ENCODE measurements at places on chromosomes 5 and 9.

DNA sequence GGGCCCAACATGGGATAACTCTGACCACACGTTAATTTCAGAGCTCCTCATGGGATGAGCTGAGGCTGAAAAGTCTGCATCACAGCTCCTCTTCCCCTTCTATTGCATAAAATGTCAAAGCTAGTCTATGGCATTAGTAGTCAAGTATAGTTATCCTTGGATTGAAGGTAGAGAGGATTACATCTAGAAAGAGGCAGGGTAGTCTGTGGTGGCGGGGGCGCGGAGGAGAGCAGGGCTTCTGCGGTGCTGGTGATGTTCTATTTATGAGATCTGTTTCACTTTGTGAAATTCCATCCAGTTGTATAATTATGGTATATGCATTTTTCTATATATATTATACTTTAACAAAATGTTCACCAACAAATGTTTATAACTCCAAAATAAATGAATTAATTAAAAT is 329.5 kb upstream of the GRAMD2B start:
- no peak for DNase-seq

GRCh38 chr5:50501491-50502228 is 60.6 kb upstream of the EMB start:
- no peak for DNase-seq

GRCh38 chr5:170314541-170315095 is 17.0 kb upstream of the LCP2 start:
- DNase-seq: no peak

DNA sequence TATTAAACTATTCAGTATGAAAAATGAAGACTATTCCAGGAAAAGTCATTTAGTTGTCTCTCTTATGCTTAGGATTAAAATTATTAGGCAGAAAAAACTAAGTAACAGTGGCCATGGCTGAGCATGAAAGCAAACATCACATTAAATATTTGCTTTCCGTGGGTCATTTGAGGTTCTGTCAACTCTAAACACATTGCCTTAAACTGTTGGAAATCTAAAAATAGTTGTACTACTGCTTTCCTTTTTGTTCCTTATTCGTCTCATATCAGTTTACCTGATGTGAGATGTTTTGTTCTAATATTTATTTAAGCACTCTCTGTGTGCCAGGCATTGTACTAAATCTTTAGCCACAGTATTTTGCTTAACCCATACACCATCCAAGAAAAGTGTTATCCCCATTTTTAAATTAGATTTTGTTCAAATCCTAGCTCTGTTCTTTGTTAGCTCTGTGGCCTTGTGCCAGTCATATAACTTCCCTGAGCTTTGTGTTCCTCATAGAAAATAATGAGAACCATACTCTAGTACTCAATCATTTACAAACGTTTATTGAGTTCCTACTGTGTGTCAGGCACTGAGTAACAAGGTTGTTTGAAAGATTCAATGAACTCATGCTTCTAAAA is 18.7 kb upstream of the ZNF608 start:
- DNase-seq: no peak

DNA sequence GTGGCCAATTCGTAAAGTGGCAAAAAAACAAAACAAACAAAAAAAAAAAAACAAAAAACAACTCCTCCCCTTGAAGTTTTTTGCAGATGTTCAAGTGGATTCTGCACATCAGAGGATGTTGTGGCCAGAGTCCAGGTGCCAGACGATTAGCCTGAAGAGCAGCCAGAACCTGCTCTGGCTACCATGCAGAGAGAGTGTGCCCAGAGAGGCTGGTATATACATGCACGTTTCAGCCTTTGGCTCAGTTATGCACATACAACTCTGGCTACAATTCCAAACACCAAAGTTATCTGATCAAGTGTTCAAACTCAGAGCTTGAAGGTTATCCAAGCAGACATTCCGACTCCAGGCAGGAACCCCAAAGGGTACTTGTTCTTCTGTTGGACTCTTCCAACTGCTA is 34.7 kb downstream of the GGTA1 start:
- DNase-seq: no peak

GRCh38 chr5:79666758-79667157 is 22.9 kb upstream of the CMYA5 start:
- no peak for DNase-seq

All from hematopoietic multipotent progenitor cell treated with erythropoietin and hydrocortisone succinate and interleukin-3 and kit ligand, for 17 days (in vitro differentiated cells).